ENCODE measurements at places on chromosomes 5 and 9.

- no peak for DNase-seq
- H3K4me3 ChIP-seq: no peak overlapping the region
- H3K27me3 ChIP-seq: no peaks in the 10 kb centered on the region
- H3K4me1 ChIP-seq: no peaks in the 10 kb centered on the region
- no peaks in the 10 kb centered on the region for H3K36me3 ChIP-seq
Observed at GRCh38 chr9:105842023-105842644, 147.8 kb downstream of the TMEM38B start.

DNA sequence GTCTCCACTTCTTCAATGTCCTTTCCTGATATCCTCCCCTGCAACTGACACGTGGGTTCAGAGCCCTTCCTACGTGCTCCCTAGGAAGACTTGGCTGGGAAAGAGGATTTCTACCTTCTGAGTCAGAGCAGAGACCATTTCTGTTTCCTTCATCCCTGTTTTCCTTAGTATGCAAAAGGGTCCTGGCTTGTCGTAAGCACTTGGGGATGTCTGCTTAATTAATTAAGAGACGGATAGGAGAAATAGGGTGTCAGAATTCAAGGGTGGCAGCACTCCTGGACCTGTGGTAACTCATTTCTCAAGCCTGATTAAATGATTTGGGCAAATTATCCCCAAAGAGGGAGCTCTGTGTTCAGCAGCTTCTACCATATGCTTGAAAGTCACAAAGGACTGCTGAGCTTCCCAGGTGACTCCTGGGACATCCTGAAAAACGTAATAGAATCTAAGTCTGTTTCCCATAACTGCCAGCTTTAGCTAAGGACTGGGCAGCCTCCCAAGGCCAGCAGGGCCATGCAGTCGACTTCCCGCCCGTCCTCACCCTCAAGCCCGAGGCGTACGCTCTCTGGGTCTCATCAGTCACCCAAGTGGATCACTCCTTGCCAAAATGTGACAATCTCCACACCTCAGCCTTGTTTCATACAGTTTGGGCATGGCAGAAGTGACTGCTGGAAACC, 20.5 kb downstream of the ABCA1 start:
- no peak overlapping the region for H3K4me3 ChIP-seq
- no peaks in the 10 kb centered on the region for H3K27me3 ChIP-seq
- no peak for DNase-seq

GRCh38 chr5:127011153-127011552, 19.2 kb downstream of the MARCHF3 start:
- no peak overlapping the region for H3K4me3 ChIP-seq
- no peak for DNase-seq
- no peak overlapping the region for H3K27ac ChIP-seq
- H3K4me1 ChIP-seq: no peaks in the 10 kb centered on the region

- H3K4me3 ChIP-seq: no peak overlapping the region
- no peaks in the 10 kb centered on the region for H3K4me1 ChIP-seq
Observed at GRCh38 chr5:140381972-140382371, 19.7 kb upstream of the ANKHD1 start.

Data from upper lobe of left lung (tissue), 6 donors.